ENCODE measurements at places on chromosomes 5 and 9.

DNA sequence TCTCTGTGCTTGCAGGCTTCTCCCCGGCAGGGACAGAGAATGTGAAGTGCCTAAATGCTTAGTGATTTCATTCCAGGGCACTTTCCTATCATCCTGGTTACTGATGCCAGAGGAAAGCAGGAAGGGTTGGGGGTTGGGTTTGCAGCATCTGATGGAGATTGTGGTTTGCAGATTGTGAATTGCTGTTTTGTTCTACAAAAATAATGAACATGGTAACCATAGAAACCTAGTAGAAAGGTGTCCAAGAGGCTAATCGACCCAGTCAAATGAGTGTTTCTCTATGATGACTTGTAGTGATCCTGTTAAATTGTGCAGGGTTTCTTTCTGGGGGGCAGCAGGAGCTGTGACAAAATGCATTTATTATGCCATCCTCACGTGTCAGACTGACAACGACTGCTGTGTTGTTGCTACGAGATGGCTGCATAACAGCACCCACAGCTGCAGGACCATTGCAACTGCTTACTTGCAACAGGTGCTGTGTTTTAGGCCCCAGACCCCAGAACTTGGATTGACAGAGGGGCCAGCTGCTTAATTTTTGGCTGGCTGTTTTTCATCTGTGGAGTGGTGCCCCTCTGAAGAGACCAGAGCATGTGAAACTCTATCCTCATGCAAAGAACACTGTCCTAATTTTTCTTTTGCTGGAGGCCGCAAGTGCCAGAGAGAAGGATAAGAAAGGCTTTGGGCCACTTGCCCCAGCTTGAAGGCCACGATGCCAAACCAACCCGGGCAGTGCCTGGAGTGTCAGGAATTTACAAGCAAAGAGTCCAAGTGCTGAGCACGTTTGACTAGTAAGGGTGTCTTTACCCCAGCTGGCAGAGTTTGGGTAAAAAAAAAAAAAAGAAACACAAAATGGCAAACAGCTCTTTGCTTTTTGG lies 397.8 kb downstream of the GADD45G start:
- DNase-seq, result no peak

- no peak for DNase-seq
Observed at GRCh38 chr5:95713960-95714710, 17.0 kb upstream of the RHOBTB3 start.

DNA sequence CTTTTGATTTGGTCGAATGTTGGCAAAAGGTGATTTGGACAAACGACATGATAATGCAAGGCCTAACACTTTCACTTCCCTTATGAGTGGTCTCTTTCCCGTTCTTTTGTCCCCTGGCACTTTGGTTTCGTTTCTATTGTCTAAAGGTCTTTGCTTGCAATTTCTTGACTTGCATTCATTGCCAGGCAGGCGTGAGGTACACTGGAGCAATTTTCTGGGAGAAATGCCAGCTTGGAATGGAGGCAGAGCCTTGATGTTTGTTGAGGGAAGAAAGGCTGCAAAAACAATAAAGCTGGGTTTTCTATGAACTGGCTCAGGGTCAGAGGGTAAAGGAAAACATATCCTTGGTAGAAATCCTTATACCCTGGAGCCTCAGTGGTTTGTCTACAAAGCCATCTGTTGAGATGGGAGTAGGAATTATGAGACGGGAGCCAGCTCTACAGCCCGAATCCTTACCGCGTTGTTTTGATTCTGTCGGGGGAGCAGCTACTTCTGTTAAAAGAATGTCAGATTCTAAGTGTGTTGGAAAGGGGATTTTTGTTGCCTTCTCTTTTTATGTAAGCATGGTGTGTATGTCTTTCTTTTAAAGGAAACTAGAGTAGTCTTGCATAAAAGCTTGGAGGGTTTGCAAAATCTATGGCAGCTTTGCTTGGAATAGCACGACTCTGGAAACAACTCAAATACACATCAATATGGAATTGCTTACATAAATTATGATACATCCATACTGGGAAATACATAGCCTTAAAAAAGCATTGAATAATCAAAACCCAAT lies 158.9 kb downstream of the RMI1 start:
- peak; percentile 55 for DNase-seq

- no peak for DNase-seq
Observed at GRCh38 chr5:25150819-25151218, 506.0 kb upstream of the CDH10 start.

DNA sequence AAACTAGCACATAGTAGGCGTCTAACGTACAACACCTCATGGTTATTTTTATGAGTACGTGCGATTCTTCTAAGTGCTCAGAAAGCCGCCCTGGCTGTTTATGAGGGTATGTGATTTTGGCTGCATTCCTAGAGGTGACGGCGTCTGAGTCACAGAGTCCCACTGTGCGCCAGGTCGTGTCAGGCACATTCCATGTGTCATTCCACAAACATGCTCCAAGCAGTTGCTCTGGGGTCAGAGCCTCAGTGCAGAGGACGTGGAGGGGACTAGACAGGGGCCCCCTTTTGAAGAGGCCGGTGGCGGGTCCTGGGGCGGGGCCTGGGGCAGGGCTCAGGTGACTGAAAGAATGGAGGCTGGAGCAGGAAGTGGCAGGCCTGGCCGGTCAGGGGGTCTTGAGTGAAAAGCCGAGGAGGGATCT lies 51.9 kb downstream of the NEK6 start:
- no peak for DNase-seq

GRCh38 chr9:135248111-135248510 lies 160.6 kb downstream of the OLFM1 start:
- DNase-seq, result peak; percentile 21

- no peak for DNase-seq
Observed at GRCh38 chr9:126113756-126114408, 212.7 kb upstream of the MVB12B start.

GRCh38 chr5:155085282-155085989 lies 71.9 kb downstream of the KIF4B start:
- no peak for DNase-seq

- DNase-seq, result no peak
Observed at GRCh38 chr9:104367507-104367906, 136.6 kb upstream of the OR13F1 start.

- DNase-seq, result peak; percentile 31
Observed at GRCh38 chr5:179768326-179769085, 25.3 kb upstream of the LTC4S start.

- no peak for DNase-seq
Observed at GRCh38 chr5:161412792-161413191, 133.7 kb downstream of the GABRB2 start.

GRCh38 chr5:113205323-113205722 lies 228.7 kb downstream of the DCP2 start:
- no peak for DNase-seq

DNA sequence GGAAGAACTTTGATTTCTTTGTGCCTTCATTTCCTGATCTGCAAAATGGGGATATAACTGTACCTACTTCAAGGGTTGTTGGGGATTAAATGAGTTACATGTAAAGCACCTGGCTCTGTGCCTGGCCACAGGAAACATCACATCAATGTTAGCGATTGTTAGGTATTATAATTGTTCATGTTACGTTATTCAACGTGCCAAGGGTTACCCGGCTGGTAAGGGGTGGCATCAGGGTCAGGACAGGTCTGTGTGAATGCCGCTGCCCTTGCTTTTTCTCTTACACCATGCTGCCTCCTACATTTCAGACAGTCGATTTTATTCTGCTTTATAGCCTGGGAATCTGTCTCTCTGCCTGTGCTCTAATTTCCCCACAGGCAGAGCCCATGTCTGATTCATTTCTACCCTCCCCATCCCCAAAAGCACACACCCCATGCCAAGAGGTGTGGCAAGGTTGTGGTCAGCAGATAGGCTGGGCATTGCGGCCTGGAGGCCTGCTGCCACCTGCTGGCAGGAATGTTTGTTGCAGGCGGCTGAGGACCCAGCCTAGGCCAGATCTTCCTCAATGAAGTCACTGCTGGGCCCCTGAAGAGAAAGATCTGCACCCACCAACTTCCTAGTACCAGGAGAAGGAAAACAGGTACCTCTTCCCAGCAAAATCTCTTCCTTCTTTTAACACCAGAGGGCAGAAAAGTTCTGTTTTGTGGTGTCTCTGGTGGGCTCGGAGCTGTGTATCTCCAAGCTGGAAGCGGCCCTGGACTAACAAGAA lies 5.3 kb downstream of the ANKS6 start:
- peak; percentile 96 for DNase-seq

DNA sequence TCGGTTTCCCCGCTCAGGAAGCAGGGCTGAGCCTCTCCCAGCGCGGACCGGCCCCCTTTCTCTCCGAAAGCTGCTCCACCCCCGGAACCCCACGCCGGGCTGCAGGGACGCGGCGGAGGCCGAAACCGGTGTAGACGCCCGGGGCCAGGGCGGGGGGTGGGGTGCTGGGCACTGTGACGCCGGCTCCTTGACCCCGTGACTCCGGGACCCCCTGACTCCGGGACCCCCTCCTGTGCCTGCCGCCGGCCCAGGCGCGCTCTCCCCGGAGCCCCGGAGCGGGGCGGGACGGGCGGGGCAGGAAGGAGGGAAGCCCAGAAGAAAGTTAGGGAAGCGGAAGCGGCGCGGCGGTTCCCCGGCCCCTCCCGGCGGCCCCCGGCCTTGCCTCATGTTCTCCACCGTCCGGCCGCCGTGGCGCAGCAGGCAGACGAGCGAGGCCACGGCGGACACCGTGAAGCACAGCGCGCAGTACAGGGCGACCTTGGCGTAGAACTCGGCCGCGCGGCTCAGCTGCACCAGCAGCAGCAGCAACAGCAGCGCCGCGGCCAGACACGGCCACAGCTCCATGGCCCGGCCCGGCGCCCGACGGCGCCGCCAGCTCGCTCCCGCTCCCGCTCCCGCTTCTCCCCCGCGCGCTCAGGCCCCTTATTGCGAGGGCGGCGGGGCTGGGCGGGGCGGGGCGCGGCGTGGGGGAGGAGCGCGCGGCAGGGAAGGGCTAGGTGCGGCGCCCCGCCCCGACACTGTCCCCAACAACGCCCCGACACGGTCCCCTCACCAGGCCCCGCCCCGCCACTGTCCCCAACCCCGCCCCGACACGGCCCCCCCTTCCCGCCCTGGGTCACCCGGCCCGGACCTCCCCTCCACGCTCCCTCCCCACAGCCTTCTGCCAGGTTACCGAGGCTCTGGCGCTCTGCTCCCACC lies at the start of gene AGPAT2:
Gene AGPAT2, minus strand, starts transcription at position 664 of the 918 bp plus-strand sequence. Its CDS starts 100 bp downstream, at position 564.
- peak; percentile 31 for DNase-seq

DNA sequence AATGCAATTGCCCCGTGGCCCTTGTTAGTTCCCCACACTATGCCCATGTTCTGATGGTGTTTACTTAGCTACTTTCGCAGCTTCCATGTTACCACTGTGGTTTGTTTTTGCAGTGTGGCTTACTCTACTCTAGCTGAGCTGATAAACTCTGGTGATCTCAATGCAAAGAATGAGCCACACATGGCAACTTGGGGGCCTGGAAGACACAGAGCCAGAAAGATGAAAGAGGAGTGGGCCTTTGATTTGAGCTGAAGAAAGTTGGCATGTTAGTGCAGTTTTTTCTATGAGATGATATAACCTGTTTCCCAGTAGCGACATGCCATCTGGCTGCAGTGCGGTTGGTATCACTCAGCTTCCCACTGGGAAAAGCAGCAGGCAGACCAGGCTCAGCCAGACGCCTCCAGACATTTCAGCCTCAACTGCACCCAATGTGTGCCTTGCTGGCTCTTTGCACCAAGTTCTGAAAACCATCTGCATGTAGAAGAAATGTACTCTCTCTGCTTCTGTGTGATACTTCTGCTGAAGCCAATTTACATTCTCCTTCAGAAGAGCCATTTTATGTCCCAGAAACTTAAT lies 329.4 kb downstream of the ARHGEF28 start:
- no peak for DNase-seq

DNA sequence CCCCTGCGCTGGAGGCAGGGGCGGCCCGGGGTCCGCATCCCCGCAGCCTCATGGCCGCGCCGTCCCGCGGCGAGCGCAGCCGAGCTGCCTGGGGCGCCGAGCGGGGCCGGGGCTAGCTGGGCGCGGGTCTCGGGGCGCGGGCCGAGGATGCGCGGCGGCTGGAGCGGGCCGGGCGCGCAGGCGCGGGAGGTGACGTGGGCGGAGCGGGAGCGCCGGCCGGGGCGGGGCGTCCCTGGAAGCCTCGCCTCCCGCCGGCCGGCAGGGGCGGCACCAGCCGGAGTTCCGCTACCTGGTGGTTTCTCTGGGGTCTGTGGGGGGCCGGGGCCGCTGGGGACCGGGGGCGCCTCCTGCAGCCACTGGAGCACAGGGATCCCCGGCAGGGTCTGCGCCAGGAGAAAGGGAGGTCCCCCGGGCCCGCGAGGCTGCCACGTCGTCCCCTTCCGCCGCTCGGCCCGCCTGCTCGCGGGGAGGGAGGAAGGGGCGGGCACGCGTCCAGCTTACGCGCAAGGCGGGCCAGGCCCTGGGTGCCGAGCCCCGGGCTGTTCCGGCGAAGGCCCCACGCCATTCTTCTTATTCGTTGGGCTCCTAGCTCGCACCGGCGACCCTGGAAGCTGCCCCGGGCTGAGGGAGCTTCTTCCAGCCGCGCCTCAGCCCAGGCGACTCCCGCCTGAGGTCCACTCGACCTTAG lies at the start of gene LPCAT1:
Gene LPCAT1, minus strand, starts transcription at position 168 of the 688 bp plus-strand sequence. Its CDS starts 116 bp downstream, at position 52.
- peak; percentile 58 for DNase-seq

- no peak for DNase-seq
Observed at GRCh38 chr9:105401651-105402050, 46.2 kb upstream of the FSD1L start.

DNA sequence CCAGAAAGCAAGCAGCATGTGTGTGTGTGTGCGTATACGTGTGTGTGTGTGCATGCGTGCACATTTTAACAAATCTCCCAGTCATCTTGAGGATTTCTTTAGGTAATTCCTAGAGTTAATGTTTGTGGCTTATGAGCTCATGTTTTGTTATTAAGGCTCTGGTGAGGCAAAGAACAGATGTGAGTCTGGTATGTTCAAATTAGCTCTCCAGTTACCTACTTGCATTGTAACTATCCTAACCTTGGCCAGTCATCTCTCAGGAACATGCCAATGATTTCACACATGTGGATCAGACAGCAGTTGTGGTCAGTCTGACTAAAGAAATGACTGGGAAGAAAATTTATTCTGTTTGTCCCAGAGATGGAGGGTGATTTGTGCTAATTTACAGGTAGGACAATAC lies 163.1 kb downstream of the IZUMO3 start:
- DNase-seq, result no peak

- no peak for DNase-seq
Observed at GRCh38 chr9:89805571-89806292, 200.9 kb downstream of the GADD45G start.

- DNase-seq, result no peak
Observed at GRCh38 chr9:83472221-83472665, 66.0 kb downstream of the FRMD3 start.

- DNase-seq, result peak; percentile 3
Observed at GRCh38 chr9:137620581-137620980, 1.8 kb downstream of the EHMT1 start.

GRCh38 chr9:88922091-88922490 lies 69.2 kb upstream of the S1PR3 start:
- DNase-seq, result no peak

GRCh38 chr5:117945258-117945657 lies 1043.1 kb downstream of the DTWD2 start:
- DNase-seq, result no peak

- DNase-seq, result no peak
Observed at GRCh38 chr9:97806721-97807120, 46.3 kb upstream of the FOXE1 start.
